ENCODE measurements at places on chromosomes 13 and 19.
A peak's percentile ranks its signal among the peaks of the same experiment; 100 is the strongest.

GRCh38 chr13:99471221-99472121 is 29.8 kb upstream of the TM9SF2 start:
- DNase-seq: peak; percentile 60

- no peak for DNase-seq
Measured at GRCh38 chr13:61777899-61778298, 362.2 kb upstream of the PCDH20 start.

- no peak for DNase-seq
Measured at GRCh38 chr13:74246487-74246886, 112.3 kb upstream of the KLF12 start.

DNA sequence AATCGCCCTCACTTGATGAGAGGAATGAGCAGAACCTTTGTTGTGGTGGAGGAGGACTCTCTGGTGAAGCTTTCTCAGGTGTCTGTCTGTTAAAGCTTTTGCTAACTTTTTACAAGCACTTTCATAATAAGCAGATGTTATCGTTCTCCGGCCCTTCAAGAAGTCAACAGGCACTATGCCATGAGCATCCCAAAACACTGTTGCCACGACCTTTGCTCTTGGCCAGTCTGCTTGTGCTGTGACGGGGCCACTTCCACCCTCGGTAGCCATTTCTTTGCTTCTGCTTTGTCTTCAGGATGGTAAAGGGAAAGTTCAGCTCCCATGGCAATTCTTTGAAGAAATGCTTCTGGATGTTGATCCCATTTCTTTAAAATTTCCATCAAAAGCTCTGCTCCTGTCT is 93.5 kb upstream of the ANKRD10 start:
- no peak for DNase-seq

DNA sequence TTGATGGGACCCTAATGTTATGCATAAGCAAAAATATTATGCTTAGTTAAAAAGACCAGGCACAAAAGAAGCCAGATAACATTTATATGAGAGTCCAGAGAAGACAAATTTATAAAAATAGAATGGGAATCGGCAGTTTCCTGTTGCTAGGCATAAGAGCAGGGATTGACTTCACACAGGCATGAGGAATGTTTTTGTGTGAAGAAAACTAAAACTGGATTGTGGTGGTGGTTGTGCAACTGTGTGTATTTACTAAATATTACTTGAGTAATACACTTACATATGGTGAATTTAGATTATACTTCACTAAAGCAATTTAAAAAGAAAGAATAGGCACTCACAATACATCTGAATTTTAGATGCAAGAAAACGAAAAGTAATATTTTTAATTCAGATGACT is 108.3 kb downstream of the SLITRK1 start:
- no peak for DNase-seq

DNA sequence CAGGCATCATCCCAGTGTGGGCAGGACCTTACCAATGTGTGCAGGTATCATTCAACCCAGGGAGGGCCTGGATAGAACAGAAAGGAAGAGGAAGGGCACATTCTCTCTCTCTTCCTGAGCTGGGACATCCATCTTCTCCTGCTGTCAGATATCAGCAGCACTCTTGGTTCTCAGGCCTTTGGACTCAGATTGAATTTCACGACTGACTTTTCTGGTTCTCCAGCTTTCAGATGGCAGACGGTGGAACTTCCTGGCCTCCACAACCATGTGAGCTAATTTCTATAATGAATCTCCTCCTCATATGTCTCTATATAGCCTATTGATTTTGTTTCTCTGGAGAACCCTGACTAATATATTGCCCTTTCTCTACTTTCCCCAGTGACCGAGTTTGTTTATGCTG is 77.3 kb downstream of the OLFM4 start:
- DNase-seq: no peak

DNA sequence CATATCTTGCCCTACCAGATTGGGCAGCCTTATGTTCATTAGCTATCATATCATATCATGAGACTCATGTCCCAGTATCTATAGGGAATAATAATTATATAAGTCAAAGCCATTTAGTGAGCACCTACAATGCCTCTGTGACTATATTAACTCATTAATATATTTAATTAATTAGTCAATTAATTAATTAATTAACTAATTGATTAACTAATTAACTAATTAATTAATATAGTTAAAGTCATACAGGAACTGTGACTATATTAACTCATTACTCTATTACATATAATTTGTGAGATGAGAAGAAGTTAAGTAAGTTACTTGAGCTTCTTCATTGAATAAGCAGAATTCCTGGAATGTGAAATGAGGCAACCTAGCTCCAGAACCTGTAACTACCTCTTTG is 588.3 kb upstream of the SLITRK1 start:
- no peak for DNase-seq

GRCh38 chr19:41872775-41873647 is 4.1 kb upstream of the CD79A start:
- DNase-seq: peak; percentile 62

DNA sequence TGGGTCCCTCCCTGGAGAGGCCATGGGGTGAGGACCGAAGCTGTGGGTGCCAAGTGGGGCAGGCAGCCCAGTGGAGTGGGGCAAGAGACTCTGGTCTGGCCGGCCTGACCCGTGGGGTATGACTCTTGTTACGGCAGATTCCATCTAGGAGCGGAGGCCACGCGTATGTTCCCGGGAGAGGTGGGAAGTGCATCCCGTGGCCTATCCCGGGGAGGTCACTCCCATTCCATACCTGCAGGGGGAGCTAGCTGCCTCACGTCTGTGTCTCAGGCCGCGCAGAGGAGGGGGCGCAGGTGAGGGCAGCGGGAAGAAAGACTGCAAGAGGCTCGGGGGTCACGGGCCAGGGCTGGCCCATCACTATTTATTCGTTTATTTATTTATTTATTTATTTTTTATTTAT is 4.9 kb downstream of the CSNK1G2 start:
- peak; percentile 63 for DNase-seq
